ENCODE measurements at places on chromosomes 4 and X.

DNA sequence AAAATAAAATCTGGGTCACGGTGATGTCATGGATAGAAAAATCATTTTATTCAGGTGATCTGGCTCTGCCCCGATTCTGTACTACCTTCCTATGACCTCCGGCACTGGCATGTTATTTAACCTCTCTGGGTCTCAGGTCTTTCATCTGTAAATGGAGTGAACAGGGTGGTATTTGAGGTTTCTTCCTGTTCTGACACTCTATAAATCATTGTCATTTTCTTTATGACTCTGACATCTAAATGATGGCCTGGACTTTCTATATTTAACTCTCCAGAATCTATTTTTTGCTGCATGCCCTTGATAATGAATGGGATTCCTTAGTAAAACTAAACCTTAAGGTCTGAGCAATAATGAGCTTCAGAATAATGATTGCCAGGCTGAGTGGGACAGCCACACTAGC is 422.0 kb upstream of the CNKSR2 start:
- DNase-seq, result no peak

GRCh38 chr4:16439768-16440167 is 213.5 kb upstream of the TAPT1 start:
- no peak for DNase-seq

GRCh38 chrX:11750046-11750445 is 8.0 kb upstream of the MSL3 start:
- no peak for DNase-seq

DNA sequence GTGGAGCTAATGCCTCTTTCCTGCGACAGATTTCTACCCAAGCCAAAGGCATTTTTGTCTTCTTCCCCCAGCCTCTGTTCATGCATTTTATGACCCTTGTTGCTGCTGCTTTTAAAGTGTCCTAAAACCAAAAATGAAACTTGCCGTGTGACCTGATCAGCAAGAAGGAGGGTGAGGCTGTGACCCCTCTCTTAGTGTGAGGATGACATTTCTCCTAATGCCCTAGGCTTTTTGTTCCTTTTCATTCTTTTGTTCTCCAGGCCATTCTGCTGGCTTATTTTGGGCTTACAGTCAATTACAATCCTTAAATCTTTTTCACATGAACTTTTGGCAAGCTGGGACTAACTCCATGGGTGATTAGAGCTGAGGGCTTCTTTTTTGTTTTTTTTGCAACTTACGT is 34.4 kb downstream of the PTTG2 start:
- DNase-seq, result no peak

GRCh38 chr4:72171761-72172160 is 140.0 kb downstream of the NPFFR2 start:
- no peak for DNase-seq

- peak; percentile 98 for DNase-seq
Measured at GRCh38 chr4:156321203-156321602, 367.5 kb upstream of the CTSO start.

DNA sequence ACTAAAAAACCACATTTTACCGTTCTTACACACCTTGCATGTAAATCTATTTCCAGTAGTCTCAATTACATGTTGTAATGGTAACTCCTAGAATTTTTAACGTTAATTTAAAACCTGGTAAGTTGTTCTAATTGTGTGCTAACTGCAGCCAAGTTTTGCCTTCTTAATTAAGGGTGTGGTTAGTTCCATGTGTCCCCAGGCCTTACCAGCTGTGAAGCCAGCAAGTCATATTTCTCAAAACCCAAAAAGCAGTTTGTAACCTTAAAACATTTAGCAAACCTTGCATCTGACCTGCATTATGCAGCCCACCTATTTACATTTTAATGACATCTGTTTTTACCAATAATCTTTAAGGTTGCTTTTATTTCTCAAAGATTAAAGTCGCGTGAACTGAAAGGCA is 18.4 kb upstream of the FAM47E start:
- no peak for DNase-seq

- DNase-seq, result peak; percentile 17
Measured at GRCh38 chr4:145012841-145013240, 85.2 kb downstream of the ANAPC10 start.

GRCh38 chr4:4960574-4960973 is 58.7 kb downstream of the CYTL1 start:
- DNase-seq, result no peak

DNA sequence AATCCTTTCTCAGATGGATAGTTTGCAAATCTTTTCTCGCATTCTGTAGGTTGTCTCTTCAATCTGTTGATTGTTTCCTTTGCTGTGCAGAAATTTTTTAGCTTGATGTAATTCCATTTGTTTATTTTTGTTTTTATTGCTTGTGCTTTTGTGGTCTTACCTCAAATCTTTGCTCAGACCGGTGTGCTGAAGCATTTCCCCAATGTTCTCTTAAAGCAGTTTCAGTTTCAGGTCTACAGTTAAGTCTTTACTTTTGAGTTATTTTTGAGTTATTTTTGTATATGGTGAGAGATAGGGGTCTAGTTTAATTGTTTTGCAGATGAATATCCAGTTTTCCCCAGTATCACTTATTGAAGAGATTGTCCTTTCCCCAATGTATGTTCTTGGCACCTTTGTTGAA is 18.2 kb upstream of the SLC25A14 start:
- no peak for DNase-seq

DNA sequence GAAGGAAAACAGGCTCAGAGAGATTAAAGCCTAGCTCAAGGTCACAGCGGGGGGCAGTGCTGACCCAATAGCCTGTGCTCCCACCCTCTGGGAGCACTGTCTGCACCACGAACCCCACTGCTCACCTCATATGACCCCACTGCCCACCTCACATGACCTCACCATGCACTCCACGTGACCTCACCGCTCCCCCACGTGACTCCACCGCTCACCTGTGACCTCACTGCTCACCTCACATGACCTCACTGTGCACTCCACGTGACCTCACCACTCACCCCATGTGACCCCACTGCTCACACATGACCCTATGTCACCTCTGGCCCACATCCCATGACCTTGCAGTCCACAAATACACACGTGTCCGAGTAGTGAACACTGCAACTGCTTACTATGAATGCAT is 55.4 kb downstream of the ACOX3 start:
- DNase-seq, result no peak

GRCh38 chr4:86960557-86960961 is 25.7 kb downstream of the AFF1 start:
- DNase-seq, result no peak

GRCh38 chrX:46831765-46832327 is 5.0 kb upstream of the RP2 start:
- no peak for DNase-seq

DNA sequence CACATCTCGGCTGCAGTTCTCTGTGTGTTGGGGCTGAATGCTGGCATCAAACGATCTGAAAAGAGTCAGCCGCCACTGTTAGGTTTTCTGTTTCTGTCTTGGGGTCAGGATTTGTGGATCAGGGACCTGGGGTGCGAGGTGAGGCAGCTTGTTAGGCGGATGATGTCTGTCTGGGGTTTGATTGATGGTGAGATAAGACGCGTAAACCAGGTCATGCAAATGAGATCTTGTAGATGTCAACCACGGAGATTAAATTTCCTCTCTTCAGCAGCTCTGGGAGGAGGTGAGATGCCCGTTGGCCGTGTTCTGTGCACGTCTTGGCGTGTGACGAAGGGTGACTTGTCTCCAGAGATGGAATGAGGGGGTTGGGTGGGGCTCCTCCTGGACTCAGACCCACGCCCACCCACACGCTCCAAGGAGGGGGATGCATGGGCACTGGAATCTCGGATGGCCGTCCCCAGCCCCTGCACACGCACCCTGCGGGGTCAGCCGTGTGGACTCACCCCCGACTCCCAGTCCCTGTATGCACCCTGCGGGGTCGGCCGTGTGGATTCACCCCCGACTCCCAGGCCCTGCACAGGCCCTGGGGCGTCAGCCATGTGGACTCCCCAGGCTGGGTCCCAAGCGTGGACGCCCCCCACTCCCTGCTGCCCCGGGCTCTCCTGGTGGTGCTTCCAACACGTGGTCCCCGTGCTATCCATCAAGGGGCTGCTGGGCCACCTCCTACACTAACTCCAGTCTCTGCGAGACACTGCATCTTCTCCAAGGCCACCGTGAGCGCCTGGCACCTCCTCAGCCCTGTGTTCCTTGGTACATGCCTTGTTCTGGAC is 16.0 kb upstream of the UVSSA start:
- no peak for DNase-seq

GRCh38 chr4:25030277-25031076 is at the start of gene LGI2:
Gene LGI2 (minus strand): TSS chr4:25030946. CDS start chr4:25030693, 253 bp downstream.
- no peak for DNase-seq

GRCh38 chr4:72505314-72505744 is 63.7 kb downstream of the ADAMTS3 start:
- peak; percentile 27 for DNase-seq

GRCh38 chrX:111445485-111445884 is 33.5 kb upstream of the DCX start:
- DNase-seq, result no peak

- no peak for DNase-seq
Measured at GRCh38 chr4:17681281-17682221, 67.1 kb downstream of the MED28 start.

- DNase-seq, result peak; percentile 1
Measured at GRCh38 chrX:38654302-38654701, 93.0 kb downstream of the TSPAN7 start.

All from non-pigmented ciliary epithelial cell (primary cell).